ENCODE measurements at places on chromosomes 4 and X.

- DNase-seq: no peak
These were observed 69.3 kb downstream of the HHIP start for GRCh38 chr4:144715230-144715629.

DNA sequence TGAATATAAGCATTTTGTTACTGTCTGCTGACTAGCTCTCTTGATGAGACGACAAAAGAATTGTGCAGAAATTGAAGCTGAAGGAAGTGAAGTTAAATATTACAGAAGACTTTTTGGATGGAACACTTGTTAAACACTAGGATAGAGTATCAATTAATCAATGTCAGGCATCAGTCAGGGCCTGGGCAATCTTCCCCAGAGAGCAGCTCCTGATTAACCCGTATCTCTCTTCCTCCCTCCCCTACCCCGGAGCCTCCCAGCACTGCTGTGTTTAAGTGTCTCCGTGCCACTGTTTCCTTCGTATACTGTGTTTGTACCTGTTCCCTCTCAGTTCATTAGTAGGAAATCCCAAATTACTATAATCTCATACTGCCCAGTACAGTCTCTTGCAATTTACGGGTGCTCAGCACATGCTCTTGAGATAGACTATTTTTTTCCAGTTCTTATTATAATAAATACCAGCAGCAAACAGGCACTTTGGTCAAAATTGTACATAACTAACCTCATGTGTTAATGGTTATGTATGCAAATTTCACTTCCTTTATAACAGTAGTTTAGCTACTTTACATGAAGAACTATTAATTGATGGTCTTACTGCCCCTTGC, 765.7 kb upstream of the FTHL17 start:
- no peak for DNase-seq

DNA sequence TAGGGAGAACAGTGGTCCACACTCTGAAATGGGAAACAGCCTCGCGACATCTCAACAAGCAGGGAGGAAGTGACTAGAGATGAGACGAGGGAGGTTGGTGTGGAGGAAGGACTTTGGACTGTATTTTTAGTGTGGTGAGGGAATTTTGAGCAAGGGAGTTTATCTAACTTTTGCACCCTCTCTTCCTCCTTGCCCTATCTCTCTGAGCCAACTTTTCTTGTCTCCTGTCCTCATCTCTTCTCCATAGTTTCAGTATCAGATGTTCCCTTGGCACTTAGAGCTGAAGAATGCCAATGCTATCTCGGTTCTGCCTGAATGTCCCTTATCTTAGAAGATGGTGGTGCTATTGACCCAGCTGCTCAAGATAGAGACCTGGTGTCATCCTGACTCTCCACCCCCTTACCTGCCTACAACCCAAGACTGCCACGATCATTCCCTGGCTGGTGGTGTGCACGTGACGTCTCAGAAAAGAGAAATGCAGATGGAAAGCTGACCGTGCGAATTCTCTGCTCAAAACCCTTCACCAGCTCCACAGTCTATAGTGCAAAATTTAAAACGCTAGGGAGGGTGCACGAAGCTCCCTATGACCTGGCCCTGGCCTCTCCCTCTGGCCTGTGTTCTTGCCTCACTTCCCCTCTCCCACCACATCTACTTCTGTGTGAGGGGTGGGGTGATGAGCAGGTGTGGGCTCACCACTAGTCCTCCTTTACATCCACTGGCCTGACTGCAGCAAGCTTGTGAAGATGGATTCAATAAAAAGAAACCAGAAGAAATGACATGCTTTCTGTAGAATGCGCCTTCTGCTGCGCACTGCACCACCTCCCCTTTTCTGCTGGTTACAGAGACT, 20.9 kb downstream of the MPP1 start:
- peak; percentile 75 for DNase-seq

GRCh38 chr4:172173206-172173605, 360.0 kb downstream of the GALNTL6 start:
- DNase-seq: no peak

DNA sequence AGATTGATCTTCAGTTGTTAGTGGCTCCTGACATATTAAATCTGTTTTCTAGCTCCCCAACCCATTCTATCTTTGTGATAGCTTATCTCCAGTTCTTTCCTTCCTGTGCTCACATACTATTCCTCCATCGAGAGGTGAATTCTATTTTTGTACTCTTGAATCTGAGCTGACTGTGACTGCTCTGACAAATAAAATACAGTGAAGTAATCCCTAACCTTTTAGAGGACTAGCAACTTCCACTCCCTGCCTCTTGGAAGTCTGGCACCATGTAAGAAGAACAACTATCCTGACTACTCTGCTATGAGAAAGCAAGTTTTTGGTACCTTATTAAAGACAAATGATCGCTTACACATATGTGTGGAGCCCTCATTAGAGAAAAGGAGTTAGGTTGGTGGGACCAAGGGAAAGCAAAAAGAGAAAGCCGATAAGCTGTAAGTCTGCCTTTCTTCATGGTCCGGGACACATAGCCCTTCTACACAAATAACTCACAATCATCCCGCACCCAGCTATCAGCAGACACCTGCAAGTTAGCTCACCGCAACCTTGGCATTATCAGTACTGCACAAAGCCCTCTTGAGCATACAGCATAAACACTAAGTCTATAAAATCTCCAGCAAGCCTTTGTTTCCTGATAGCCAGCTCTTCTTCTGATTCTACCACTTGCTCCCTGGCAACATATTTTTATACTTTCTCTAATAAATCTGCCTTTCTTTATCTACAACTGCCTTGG, 13.5 kb upstream of the PPM1K start:
- no peak for DNase-seq

DNA sequence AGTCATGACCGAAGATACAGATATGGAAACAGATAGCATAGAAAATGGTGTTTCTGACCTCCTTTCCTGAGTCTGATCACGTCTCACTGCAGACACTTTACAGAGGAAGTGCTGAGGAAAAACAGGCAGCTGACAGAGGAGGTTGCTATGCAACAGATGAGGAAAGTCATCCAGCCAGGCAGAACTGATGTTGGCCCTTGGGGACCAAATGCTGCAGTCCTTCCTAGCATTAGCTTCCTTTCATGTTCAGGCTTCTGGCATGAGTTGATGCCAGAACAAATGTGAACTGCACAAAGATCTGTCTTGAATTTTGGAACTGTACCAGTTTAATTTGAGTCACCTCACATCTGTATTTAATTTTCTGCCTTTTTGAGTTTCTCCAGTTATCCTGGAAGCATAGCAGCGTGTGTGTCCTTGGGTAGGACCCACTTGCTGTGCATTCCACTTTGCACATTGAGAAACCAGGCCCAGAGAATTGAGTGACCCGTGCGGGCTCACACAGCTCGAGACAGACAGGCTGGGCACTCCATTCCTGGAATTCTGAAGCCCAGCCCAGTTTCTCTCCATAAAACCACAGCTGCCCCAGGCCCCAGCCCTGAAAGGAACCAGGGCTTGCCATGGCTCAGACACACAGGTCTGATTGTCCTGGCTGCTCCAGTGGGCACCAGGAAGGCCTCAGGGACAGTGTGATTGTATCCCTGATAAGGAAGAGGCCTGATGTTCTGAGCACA, 1.4 kb upstream of the MAGED1 start:
- DNase-seq: no peak

- DNase-seq: no peak
These were observed 15.7 kb downstream of the FHL1 start for GRCh38 chrX:136162827-136163570.

DNA sequence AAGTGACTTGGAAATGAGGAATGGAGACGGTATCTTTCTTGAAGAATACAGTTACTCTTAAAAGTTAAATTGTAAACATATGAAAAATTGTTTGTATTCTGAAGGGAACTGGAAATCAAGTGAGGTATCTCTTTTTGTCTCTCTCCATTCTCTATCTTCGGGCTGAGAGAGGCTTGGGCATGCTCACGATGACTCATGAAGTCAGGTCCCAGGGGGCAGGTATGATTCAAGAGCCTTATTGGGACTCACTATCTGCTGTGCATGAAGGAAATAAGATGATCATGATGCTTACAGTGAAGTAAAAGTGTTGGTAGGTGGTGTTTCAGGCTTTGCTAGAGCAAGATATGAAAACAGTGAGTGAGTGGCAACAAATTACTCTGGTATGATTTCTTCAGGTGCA, 200.4 kb upstream of the PITX2 start:
- DNase-seq: no peak

DNA sequence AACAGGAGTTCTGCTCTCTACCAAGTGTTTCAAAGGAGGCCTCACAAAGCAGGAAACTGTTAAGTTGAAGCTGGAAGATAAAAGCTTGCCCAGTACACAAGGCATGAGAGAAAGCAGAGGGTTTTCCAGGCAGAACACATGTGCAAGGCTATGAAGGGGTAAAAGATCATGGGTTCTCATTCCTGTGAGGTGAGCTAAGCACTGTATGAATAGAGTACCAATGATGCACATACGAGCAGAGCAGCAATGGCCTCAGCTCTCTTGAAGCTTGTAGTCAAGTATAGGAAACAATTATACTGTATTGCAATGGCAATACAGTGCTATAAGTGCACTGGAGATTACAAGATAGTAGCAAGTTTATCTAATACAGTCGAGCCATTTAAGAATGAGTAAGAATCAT, 18.0 kb downstream of the TTC29 start:
- no peak for DNase-seq

- DNase-seq: no peak
These were observed 21.4 kb upstream of the CENPU start for GRCh38 chr4:184755278-184755677.

DNA sequence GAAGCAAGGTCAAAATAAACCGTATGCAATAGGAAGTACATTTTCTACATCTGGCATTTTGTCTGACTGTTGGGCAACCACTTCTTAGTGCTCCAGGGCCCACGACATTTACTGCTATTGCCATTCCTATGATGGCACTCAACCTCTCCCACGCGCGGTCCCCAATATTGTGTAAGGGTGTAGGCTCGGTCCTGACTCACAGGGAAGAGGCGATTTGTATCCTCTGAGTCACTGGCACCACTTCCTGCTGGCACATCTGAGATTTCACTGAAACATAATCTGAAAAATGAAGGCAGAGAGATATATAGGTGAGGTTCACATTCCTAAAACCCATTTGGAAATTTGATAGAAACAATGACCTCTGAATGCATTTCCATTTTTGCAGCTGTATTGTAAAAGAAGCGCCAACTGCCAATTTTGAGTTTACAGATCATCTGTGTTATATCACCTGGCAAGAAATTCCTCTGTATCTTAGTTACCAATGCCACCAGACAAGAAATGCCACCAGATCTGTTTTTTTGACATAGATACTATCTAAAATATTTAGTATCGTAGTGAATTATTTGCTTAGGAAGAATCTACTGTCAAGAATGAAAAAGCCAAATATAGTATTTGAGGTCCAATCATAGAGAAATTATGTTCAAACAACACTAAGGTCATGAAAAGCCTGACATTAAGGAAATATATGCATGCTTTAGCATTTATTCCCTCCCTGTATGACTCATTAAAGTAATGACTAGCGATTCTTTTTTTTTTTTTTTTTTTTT, 9.8 kb downstream of the EREG start:
- no peak for DNase-seq

- DNase-seq: no peak
These were observed 72.2 kb downstream of the CRLF2 start for GRCh38 chrX:1140236-1140681.

DNA sequence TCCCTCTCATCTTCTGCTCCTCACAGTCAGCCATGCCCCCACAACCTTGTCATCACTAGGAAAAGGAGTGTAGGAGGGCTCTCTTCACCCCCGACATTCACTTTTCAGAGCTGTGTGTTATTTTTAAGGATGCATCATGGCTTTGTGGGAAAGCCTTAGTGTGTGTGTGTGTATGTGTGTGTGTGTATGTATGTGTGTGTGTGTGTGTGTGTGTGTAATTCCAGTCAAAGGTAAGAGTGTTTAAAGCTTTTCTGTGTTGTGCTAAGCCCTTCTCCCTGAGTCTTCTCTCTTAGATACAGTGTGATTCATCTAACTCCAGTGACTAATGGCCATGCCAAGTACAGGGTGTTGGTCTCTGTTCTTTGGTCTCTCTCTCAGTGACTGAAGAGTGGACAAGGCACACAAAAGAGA, 76.6 kb downstream of the CHIC2 start:
- no peak for DNase-seq

DNA sequence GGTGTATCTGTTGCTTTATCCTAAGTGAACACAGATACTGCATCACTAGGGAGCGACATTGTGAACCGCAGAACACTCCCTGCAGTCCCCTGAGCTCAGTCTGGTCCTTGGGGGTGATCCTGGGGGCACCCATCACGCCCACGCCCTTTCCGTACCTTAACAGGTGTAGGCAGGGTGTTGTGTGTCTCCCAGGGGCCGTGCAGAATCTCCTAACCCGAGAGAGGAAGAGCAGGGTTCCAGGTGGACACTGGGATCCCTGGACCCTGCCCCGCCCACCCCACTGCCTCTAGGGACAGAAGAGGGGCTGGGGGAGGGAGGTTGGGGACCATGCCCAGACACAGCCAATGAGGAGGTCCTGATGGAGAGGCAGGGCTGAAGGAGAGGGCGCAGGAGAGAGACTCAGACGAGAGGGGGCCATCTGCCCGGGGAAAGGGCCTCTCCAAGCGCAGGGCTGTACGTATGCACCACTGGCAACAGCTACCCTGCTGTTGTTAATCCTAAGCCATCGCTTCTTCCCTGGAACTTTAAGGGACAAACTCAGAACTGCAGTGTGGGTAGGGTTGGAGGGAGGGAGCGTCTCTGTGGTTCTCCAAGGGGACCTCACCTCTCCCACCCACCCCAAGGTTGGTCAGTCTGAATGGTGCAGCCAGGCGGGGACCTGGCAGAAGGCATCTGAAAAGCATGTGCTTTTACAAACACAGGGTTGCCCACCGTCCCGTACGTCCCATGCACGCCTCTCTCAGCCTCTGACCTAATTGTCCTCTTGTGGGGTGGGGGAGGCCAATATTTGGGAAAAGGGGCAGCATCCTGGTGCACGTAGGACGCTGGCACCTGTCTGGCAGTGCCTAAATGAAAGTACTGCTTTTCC, 2.5 kb downstream of the P2RY8 start:
- peak; percentile 30 for DNase-seq

- DNase-seq: no peak
These were observed 85.5 kb downstream of the BCOR start for GRCh38 chrX:40012039-40012867.

DNA sequence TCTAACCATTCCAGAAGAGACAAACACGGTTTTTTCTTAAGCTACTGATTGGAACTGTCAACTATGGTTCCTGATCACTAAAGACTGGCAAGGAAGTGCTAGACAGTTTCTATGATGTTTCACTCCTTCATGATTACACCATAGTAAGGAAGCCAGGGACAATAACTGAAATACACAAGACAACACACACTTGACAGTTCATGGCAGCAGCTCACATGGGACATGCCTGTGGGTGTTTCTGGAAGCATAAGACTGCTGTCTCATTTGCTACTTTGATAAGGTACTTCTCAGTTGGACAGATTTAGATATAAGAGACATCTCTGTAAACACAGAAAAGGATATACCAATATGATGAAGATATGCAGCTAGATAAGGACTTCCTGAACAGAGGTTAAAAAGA, 8.3 kb upstream of the IRAK1 start:
- DNase-seq: no peak

Data from GF-D8 (cell line).